ENCODE measurements at places on chromosomes 6 and 20. TPM values are rescaled to one million over a fixed set of nuclear protein-coding genes. Genes with fewer than 3 reads are reported as not detected.

The SIRPD gene
- total RNA-seq, result not detected

- no peak for DNase-seq
These were observed 393.6 kb downstream of the ESR1 start for GRCh38 chr6:152201120-152201519.

The APOM gene
- total RNA-seq, result 3.8 TPM

DNA sequence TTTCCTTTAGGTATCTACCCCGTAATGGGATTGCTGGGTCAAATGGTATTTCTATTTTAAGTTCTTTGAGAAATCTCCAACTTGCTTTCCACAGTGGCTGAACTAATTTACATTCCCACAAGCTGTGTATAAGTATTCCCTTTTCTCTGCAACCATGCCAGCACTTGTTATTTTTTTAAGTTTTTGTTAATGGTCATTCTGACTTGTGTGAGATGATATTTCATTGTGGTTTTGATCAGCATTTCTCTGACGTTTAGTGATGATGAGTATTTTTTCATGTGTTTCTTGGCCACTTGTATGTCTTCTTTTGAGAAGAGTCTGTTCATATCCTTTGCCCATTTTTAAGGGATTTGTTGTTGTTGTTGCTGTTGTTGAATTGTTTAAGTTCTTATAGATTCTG, 871.1 kb downstream of the KIF16B start:
- no peak for DNase-seq

The TSPO2 gene
- not detected for total RNA-seq

DNA sequence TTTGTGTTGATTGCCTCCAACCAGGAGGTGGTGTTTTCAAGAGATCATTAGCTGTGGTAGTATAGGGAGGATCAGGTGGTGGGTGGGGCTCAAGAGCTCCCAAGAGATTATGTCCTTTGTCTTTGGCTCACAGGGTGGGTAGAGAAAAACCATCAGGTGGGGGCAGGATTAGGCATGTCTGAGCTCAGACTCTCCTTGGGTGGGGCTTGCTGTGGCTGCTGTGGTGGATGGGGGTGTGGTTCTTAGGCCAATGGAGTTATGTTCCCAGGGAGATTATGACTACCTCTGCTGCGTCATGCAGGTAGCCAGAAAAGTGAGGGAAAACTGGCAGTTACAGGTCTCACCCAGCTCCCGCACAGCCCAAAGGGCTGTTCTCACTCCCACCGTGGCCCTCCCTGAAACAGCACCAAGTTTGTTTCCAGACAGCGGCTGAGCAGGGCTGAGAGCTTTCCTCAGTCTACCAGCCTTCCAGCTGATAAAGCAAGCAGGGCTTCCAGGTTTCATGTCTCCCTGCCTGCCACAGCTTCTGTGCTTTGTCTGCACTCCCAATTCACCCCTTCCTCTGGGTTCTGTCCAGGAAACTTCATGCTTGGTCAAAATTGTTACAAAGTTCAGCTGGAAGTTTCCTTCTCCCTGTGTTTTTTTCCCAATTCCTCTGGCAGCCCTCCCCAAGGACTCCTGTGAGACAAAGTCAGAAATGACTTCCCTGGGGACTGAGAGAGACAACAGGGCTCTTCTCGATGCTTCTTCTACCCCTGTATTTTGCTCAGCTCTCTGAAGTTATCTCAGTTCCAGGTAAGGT, 481.1 kb upstream of the MAN1A1 start:
- no peak for DNase-seq

DNA sequence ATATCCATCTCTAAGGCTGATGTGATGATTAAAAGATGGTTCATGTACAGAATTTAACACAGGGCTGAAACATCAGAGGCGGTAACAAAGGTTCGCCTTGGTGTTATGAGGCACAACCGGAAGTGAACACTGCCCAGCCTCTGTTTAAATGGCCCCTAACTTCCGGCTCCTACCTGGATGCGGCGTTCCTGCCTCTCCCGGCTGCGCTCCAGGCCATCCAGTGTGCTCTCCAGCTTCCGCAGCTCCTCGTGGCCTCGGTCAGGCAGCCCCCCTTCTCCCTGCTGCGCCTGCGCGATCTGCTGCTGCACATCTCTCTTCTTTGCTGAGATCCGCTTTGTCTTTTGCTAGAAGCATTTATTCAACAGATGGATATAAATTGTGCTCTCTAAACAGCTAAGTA, 195.3 kb downstream of the SYNE1 start:
- no peak for DNase-seq

GRCh38 chr6:139080255-139080920, 51.8 kb downstream of the ABRACL start:
- DNase-seq, result no peak

The ZBP1 gene
- not detected for total RNA-seq
